Calu3 (cell line): ENCODE measurements at places on chromosomes 16 and 17. TPM values are rescaled to one million over a fixed set of nuclear protein-coding genes. Genes with fewer than 3 reads are reported as not detected.

The CNTROB gene
- 21.8 and 28.2 TPM in 2 replicates for total RNA-seq

The DYNC1LI2 gene
- total RNA-seq = 152 and 163 TPM in 2 replicates

The SNAI3 gene
- total RNA-seq = 0.34 and 0.54 TPM in 2 replicates

The FUS gene
- 550 and 629 TPM in 2 replicates for total RNA-seq

The CHST6 gene
- total RNA-seq = 3.3 and 4.3 TPM in 2 replicates

The KRT24 gene
- 2.0 and 2.4 TPM in 2 replicates for total RNA-seq

The ARHGDIA gene
- total RNA-seq = 273 and 288 TPM in 2 replicates

The TEKT1 gene
- total RNA-seq = not detected in 2 replicates

The NUDT7 gene
- 6.1 and 7.2 TPM in 2 replicates for total RNA-seq

The WNT9B gene
- not detected in 2 replicates for total RNA-seq

The EVPL gene
- total RNA-seq = 51.8 and 59.7 TPM in 2 replicates

The CTRB2 gene
- 0.76 TPM in 1 of 2 replicates, not detected in the other for total RNA-seq
